ENCODE measurements at places on chromosomes 16 and 17. TPM values are rescaled to one million over a fixed set of nuclear protein-coding genes. Genes with fewer than 3 reads are reported as not detected.

DNA sequence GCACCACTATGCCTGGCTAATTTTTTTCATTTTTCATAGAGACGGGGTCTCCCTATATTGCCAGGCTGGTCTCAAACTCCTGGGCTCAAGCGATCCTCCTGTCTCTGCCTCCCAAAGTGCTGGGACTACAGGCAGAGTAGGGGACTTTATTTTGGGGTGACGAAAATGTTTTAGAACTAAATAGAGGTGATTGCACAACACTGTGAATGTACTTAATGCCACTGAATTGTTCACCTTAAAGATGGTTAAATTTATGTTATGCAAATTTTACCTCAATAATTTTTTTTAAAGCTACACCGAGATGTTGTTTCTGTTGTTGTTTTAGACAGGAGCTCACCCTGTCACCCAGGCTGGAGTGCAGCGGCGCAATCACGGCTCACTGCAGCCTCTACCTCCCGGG, 111.9 kb upstream of the SEC14L1 start:
- no peak for DNase-seq

DNA sequence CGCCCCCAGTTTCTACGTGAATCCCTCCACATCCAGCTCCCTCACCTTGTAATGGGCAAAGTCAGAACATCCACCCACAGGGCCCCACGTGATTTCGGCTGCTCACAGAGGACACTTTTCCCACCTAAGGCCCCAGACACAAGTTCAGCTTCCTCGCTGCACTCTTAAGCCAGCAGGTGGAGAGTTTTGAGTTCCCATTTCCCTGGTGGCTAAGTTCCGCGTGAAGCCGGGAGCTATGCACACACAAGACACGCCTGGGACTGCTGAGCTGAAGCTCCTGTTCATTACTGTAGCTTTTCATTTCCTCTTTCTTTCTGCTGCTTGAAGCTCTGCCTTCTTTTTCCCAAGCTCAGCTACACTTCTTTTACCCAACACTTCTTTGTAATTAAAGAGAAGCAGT, 273.8 kb downstream of the NPIPA8 start:
- DNase-seq: no peak

- DNase-seq: no peak
These were observed 138.0 kb upstream of the HS3ST2 start for GRCh38 chr16:22675745-22676540.

DNA sequence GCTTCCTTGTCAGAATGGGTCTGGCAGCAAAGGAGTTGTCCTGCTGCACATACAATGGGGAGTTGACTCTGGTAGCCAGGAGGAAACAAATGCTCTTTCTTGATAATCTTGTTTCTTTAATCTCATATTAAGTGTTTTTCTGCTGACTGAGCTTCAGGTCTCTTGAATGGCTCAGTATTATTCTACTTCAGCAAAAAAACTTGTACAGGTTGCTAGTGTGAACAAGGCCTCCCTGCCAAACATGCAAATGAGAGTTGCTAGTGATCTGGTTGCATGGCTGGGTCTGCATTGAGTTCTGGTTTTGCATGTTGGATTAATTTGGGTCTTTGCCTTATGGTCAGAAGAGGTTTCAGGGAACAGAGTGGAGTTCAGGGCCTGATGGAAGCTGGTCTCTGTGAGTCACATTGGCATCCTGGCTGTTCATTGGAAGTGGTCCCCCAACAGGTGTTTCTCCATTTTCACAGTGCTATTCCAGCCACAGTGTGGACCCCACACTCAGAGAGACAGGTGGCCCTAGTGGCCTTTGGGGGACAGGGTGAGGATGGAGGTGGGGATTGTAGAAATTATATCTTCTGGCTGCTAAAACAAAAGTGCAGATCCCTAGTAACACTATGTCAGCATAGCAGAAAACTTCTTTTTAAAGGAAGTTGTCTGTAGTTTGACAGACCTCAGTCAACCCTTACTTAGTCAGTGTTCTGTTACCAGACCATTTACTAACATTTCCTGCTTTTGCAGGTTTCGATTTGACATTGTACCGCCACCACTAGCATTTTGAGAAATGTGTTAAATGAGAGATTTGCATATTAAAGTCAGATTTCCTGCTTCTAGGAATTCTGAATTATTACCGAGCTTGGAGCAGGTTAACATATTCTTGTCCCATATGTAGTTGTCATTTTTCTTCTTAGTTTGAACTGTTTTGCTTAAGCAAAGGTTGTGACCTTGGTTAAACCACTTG, 47.1 kb downstream of the EPN2 start:
- DNase-seq: no peak

Gene NOS2
- polyA plus RNA-seq: 2.0 TPM
